ENCODE measurements at places on chromosomes 13 and 19. TPM values are rescaled to one million over a fixed set of nuclear protein-coding genes. Genes with fewer than 3 reads are reported as not detected.

Gene CYP4F11
- total RNA-seq: 3.5 TPM

Gene SPINT2
- 202 TPM for total RNA-seq

Gene CYP4F12
- total RNA-seq: 4.5 TPM

- no peaks in the 10 kb centered on the region for H3K27me3 ChIP-seq
- no peak for DNase-seq
- H3K4me3 ChIP-seq: no peak overlapping the region
- H3K36me3 ChIP-seq: peaks cover 8% of the 10 kb centered on the region
Measured at GRCh38 chr13:48511621-48512230, 21.2 kb downstream of the RCBTB2 start.

DNA sequence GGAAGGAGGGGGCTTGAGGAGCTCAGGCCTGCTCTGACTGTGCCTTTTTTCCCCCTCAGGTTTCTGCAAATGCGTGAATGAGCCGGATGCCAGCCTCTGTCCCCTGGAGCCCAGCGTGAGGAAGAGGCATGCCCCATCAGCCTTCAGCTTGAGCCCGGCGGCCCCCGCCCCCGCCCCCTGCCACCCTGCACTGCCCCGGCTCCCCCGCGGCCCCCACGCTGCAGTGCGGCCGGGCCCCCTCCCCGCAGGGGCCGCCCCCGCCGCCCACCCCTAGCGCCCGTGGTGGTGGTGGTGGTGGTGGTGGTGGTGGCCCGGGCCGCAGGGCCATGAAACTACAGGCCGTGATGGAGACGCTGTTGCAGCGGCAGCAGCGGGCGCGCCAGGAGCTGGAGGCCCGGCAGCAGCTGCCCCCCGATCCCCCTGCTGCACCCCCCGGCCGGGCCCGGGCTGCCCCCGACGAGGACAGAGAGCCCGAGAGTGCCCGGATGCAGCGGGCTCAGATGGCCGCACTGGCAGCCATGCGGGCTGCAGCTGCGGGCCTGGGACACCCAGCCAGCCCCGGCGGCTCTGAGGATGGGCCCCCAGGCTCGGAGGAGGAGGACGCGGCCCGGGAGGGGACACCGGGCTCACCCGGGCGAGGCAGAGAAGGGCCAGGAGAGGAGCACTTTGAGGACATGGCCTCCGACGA, 3.5 kb downstream of the ARID3A start:
- H3K4me1 ChIP-seq: peaks cover 48% of the 10 kb centered on the region
- no peaks in the 10 kb centered on the region for H3K27me3 ChIP-seq
- H3K27ac ChIP-seq: no peak overlapping the region
- H3K36me3 ChIP-seq: peaks cover 9% of the 10 kb centered on the region
- DNase-seq: no peak
- no peak overlapping the region for H3K4me3 ChIP-seq

- H3K4me3 ChIP-seq: no peak overlapping the region
- H3K4me1 ChIP-seq: no peaks in the 10 kb centered on the region
- no peak for DNase-seq
- no peak overlapping the region for H3K27ac ChIP-seq
Measured at GRCh38 chr13:35127466-35127865, 185.4 kb downstream of the NBEA start.

Gene SIAH3
- 0.06 TPM for total RNA-seq

Gene ZNF575
- total RNA-seq: 2.8 TPM

- no peak overlapping the region for H3K27ac ChIP-seq
- peaks cover 20% of the 10 kb centered on the region for H3K36me3 ChIP-seq
- no peaks in the 10 kb centered on the region for H3K27me3 ChIP-seq
- H3K4me3 ChIP-seq: no peak overlapping the region
- H3K4me1 ChIP-seq: no peaks in the 10 kb centered on the region
- no peak for DNase-seq
Measured at GRCh38 chr13:110887597-110888333, 27.1 kb downstream of the ANKRD10 start.

Gene KL
- 14.7 TPM for total RNA-seq

DNA sequence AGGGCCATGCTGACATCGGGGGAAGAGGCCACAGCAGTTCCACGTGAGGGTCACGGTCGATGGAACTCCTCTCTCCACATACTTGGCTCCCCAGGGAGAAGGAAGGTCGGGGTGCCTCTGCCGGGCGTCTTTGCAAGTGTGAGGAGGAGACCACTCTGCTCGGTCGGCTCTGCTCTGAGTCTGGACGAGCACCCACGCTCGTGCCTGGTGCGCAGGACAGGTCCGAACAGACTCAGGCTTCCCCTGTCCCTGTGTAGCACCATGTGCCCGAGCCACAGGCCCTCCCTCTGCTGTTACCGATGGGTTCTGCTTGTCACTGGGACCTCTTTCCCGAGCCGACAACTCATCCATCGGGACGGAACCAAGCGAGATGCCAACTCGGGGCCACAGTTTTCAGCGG, 35.1 kb downstream of the TMEM255B start:
- DNase-seq: no peak
- no peak overlapping the region for H3K4me3 ChIP-seq
- no peaks in the 10 kb centered on the region for H3K27me3 ChIP-seq
- H3K4me1 ChIP-seq: no peaks in the 10 kb centered on the region
- no peak overlapping the region for H3K27ac ChIP-seq

Gene ATP4B
- not detected for total RNA-seq

DNA sequence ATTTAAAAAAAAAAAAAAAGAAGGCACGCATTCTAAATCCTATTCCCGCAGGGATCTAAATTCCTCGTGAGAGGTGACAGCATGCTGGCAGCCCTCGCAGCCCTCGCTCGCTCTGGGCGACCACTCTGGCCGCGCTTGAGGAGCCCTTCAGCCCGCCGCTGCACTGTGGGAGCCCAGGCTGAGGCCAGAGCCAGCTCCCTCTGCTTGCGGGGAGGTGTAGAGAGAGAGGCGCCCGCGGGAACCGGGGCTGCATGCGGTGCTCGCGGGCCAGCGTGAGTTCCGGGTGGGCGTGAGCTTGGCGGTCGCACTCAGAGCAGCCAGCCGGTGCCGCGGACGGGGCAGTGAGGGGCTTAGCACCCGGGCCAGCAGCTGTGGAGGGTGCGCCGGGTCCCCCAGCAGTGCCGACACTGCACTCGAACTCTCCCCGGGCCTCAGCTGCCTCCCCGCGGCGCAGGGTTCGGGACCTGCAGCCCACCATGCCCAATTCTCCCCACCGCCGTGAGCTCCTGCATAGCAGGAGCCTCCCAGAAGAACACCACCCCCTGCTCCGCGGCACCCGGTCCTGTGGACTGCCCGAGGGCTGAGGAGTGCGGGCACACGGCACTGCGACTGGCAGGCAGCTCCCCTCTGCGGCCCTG, 553.9 kb downstream of the LMO7 start:
- no peaks in the 10 kb centered on the region for H3K36me3 ChIP-seq
- no peak overlapping the region for H3K27ac ChIP-seq
- DNase-seq: no peak
- H3K4me1 ChIP-seq: no peaks in the 10 kb centered on the region
- H3K27me3 ChIP-seq: no peaks in the 10 kb centered on the region

DNA sequence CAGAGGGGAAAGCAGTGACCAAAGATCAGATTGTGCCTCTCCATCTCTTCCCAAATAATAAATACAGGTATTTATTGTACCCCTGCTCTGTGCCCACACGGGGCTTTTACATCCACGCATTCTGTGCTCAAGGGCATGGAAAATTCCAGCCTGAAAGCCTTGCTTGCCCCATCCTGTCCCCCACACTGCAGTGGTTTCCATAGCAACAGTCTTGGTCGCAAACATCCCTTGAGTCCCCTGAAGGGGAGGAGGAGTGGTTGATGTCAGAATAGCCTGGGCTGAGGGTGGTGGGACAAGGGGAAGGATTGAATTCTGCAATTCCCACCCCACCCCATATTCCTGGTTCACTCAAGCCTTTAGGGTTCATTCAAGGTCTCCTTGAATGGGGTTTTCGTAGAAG, 41.0 kb upstream of the USP29 start:
- DNase-seq: no peak
- H3K4me1 ChIP-seq: no peaks in the 10 kb centered on the region
- peaks cover 9% of the 10 kb centered on the region for H3K27me3 ChIP-seq
- H3K4me3 ChIP-seq: no peak overlapping the region

Gene SLC6A16
- 4.9 TPM for total RNA-seq

- H3K4me3 ChIP-seq: no peak overlapping the region
- H3K36me3 ChIP-seq: no peaks in the 10 kb centered on the region
- H3K4me1 ChIP-seq: no peaks in the 10 kb centered on the region
Measured at GRCh38 chr13:44648392-44649103, 72.4 kb upstream of the TSC22D1 start.

Gene MBD3L3
- not detected for total RNA-seq

DNA sequence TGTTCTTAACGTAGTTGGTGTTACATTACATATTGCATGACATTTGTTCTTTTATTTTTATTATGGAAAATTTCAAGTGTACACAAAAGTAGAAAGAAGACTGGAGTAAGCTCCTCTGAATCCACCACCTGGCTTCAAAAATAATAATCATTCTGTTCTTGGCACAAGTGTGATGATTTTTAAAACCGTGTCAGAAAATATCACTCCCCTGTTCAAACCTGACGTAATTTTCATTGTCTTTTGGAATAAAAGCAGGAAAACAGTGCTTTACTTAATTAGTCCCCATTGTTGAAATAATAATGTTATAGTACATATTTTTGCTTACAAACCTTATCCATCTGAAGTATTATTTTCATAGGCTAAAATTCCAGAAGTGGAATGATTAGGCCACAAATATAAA, 41.3 kb upstream of the SCEL start:
- DNase-seq: no peak
- H3K27me3 ChIP-seq: no peaks in the 10 kb centered on the region
- no peaks in the 10 kb centered on the region for H3K36me3 ChIP-seq
